ENCODE measurements at places on chromosomes 7 and 10.

GRCh38 chr7:142454862-142455261 lies 197.0 kb upstream of the PRSS58 start:
- DNase-seq: no peak

- no peak for DNase-seq
Measured at GRCh38 chr7:70620333-70621055, 511.4 kb upstream of the GALNT17 start.

DNA sequence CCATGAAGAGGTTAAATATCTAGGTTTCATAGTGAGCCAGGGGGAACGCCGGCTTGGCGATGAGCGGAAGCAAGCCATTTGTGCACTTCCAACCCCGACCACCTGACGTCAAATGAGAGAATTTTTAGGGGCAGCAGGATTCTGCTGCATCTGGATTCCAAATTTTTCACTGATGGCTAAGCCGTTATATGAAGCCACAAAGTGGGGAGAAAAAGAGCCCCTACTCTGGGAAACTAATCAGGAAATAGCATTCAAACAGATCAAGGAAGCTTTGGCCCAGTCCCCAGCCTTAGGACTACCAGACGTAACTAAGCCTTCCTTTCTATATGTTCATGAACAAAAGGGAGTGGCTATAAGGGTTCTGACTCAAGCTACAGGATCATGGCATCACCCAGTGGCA lies 12.9 kb upstream of the ADCK2 start:
- DNase-seq: no peak

GRCh38 chr10:46096446-46096845 lies 50.4 kb upstream of the MSMB start:
- DNase-seq: no peak

DNA sequence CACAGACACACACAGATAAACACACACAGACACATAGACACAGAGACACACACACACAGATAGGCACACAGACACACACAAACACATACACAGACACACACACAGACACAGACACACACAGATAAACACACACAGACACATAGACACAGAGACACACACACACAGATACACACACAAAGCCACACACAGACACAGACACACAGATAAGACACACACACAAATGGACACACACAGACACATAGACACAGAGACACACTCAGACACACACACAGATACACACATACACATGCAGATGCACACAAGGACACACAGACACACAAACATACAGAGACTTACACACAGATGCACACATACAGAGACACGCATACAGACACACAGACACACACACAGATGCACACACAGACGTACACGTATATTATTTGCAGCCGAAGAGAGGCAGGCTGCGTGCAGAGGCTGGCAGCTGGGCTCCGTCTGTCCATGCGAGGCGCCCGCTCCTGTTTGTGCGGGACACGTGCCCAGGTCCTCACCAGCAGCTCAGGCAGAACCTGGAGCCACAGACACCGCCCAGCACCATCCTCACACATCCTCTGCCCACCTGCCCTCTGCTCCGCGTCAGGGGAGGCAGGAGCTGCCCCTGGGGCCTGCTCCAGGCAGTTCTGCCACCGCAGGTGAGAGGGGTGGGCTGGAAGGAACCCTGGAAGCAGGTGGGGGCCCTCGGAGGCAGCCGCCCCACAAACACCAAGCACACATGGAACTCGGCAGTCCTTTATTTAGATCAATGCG lies 1.2 kb downstream of the CALML5 start:
- DNase-seq: no peak

- no peak for DNase-seq
Measured at GRCh38 chr10:103244666-103245271, 918 bp upstream of the RPEL1 start.

GRCh38 chr10:44171765-44172164 lies 213.1 kb downstream of the CXCL12 start:
- DNase-seq: no peak

DNA sequence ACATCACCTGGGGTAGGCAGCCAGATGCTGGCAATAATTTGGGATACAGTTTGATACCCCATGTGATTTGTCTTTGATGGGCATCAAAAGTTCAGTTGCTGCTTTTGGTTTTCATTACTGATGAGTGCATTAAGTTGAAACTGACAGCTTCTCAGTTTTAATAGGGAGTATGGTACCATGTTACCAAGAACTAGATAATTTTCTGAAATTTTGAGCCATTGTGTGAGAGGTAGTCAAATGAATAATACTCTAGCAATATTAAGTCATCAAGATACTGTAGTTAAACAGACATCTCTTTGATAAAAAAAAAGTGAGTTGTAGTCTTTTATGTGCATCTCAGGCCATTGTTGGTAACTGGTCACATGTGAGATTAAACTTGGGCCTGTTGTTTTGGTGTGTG lies 71.5 kb downstream of the ST7 start:
- DNase-seq: no peak

DNA sequence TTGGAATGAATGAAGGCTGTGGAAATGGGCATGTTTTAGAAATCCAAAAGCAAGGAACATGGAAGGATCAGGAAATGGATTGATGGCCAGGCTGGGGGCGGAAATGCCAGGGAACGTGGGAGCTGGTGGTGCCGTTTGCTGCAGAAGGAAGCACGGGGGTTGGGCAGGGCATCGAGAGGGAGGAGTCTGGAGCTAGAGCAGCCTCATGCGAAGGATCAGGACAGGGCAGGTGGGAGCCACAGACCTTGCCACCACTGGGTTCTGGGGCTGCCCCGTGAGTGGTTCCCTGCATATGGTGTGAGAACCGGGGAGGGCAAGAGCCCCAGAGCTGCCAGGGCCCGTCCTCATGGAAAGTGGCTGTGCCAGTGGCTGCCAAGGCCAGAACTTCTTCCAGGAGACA lies 193.8 kb upstream of the ZNF32 start:
- DNase-seq: no peak

GRCh38 chr7:1530946-1531262 lies 402 bp downstream of the MAFK start:
- no peak for DNase-seq

GRCh38 chr10:110200503-110200902 lies 6.9 kb upstream of the MXI1 start:
- DNase-seq: no peak

DNA sequence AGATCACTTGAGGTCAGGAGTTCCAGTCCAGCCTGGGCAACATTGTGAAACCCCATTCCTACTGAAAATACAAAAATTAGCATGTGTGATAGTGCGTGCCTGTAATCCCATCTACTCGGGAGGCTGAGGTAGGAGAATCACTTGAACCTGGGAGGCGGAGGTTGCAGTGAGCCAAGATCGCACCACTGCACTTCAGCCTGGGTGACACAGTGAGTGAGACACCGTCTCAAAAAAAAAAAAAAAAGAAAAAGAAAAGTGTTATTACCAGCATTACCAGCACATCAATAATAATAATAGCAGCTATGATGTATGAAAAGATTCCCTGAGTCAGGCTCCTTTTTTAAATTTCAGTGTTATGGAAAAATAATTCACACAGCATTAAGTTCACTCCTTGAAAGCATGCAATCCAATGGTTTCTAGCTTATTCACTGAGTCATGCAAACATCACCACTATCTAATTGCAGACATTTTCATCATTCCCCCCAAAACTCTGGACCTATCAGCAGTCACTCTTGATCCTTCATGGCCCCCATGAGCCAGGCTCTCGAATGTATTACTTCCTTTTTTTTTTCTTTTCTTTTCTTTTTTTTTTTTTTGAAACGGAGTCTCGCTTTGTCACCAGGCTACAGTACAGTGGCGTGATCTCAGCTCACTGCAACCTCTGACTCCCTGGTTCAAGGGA lies 228.4 kb downstream of the FANK1 start:
- DNase-seq: no peak

DNA sequence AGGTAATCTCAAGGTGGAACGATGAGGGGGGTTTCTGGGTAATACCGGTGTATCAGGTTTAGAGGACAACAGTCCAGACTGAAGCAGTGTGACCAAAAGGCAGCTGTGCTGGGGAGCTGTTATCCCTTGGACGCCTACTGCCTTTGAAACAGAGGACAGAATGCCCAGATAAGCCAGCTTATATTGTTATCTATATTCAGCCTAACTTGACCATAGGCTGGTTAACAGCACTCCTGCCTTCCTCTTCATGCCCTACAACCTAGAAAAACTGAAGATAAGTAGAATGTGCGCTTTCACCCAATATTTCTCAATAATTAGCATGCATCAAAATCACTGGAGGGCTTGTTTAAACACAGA lies 44.9 kb downstream of the IL6 start:
- DNase-seq: no peak

DNA sequence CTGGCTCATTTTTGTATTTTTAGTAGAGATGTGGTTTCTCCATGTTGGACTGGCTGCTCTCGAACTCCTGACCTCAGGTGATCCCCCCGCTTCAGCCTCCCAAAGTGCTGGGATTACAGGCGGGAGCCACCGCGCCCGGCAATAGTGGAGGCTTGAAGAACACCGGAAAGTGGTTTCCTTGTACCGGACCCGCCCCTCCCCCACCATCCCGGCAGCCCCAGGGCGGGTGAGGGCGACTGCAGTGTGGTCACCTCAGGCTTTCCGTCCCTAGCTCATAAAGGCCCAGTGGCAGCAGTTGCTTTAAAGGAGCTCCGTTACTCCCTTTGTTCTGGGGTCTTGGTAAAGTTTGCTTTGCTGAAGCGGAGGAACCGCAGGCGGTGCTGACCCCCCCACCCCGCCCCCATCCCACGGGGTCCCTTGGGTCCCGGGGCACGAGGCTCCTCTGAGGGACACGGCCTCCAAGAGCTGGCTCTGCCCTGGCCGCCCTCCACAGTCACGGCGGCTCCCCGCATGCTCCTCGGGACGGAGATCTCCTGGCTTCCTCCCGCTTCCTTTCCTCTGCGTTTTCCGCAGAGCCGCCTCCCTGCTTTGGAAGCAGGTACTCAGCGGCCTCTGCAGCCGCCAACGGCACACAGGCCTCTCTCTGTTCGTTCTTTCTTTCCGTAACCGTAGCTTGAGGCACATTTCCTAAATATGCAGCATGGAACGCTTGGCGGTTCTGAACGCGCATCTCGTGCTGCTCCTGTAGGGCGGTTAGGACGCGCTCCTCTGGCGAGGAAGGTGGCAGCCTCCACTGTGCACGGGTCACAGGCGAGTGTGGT lies 77.3 kb downstream of the DNAJB6 start:
- DNase-seq: no peak

DNA sequence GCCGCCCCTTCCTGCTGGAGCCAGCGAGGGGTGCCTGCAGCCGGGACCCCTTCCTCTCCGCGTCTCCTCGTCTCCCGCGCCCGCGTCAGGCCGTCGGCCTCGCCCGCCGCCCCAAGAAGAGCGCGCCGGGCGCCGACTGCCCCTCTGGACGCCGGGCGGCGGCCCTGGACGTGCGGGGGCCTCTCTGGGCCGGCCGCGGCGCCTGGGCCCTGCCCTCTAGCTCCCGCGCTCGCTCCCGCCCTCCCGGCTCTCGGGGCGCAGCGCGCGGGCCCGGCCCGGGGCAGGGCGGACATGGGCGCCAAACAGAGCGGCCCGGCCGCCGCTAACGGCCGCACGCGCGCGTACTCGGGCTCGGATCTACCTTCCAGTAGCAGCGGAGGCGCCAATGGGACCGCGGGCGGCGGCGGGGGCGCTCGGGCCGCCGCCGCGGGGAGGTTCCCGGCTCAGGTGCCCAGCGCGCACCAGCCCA lies 704 bp downstream of the ZNRF2 start:
- no peak for DNase-seq

- DNase-seq: no peak
Measured at GRCh38 chr7:50431316-50431715, 18.8 kb downstream of the FIGNL1 start.

DNA sequence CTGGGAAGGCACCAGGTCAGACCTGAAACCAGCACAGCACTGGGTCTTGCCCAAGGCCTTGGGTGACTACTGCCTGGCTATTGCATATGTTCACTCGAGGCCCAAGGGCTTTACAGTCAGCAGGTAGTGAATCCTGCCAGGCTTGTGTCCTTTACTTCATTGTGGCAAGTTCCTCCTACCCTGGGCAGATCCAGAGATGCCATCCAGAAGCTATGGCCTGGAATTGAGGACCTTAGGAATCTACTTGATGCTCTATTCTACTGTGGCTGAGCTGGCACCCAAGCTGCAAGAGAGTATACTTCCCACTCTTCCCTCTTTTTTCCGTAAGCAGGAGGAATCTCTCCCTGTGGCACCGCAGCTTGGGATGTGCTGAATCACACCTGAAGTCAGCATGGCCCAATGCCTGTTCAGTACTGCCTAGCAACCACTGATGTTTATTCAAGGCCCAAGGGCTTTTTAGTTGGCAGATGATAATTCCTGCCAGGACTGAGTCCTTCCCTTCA lies 246.7 kb upstream of the CTBP2 start:
- DNase-seq: no peak

DNA sequence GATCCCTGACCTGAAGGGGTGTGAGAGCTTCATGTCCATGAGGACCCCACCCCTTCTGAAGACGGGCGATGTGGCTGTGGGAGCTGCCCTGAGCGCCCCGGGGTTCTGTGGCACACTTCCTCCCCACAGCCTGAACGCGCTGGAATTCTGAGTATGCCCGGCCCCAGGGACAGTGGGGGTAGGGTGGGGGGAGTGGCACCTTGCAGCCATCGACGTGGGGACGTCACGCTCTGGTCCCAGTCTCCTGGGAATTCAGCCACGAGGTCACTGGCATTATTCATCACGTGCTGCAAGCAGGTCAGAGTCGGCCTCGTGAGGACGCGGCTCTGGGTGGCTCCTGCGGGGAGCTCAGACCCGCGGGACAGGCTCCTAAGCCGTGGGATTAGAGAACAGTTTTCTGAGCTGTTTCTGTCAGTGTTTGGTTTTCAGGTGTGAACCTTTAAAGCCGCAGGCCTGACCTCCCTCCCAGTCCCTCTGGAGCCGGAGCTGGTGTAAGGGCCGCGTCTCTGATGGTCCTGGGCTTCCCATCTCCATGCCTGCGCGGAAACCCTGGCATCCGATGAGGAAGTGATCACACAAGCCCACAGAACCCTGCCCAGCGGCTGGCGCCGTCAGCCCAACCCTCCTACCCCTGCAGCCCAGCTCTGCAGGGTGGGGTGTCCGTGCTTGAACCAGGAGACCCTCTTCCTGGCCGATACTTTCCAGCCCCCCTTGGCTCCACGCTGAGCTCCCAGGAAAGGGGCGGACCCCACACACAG lies 16.1 kb downstream of the GPR146 start:
- DNase-seq: no peak

DNA sequence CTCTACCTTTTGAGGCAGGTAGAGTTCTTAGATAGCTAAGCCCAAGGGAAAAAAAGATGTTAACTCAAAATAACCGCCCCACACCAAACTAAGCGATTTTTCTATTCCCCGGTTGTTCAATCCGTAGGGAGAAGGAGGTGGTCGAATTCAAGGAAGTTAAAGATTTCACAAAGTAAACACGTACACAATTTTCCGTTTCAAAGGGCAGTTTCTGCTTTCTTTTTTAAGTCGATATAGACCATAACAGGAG lies 842 bp downstream of the KBTBD2 start:
- no peak for DNase-seq
